ENCODE measurements at places on chromosomes 7 and 10.
A peak's percentile ranks its signal among the peaks of the same experiment; 100 is the strongest.

DNA sequence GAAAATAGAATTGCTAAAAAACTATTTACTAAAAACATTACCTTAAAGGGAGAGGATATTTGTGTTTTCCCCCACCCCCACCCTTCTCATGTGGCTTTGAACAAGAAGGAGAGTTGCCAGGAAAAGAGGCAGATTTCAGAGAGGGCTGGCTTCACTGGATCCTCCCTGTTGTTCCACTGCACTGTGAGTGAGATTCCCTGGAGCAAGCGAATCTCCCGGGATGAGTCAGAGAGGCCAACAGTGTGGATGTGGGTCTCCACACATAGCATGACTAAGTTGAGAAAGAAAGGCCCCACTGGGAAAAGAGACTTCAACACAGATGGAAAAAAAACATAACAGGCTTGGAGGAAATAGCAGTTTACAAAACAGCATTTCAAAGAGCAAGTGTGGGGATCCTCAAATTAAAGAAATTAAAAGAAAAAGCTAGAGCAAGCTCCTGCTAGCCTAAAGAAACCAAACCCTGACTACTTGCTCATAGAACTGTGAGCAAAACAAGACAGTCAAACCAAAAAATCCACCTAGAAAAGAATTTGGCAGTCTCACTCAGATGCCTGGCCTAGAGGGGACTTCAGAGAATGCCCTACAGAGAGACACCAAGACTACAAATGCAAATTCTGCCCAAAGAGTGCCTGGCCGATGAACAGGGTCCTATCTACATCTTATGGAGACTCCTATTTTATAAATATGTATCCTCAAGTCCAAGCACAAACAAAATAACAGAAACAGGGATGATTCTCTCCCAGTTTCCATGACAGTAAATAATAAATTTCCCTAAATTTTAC lies 3.4 kb downstream of the CAV1 start:
- no peak for DNase-seq

- DNase-seq, result no peak
Observed at GRCh38 chr7:130595986-130596385, 72.6 kb downstream of the COPG2 start.

GRCh38 chr7:151245360-151246101 lies 3.0 kb downstream of the SMARCD3 start:
- peak; percentile 59 for DNase-seq

- DNase-seq, result no peak
Observed at GRCh38 chr7:90719155-90719554, 123.0 kb downstream of the CDK14 start.

DNA sequence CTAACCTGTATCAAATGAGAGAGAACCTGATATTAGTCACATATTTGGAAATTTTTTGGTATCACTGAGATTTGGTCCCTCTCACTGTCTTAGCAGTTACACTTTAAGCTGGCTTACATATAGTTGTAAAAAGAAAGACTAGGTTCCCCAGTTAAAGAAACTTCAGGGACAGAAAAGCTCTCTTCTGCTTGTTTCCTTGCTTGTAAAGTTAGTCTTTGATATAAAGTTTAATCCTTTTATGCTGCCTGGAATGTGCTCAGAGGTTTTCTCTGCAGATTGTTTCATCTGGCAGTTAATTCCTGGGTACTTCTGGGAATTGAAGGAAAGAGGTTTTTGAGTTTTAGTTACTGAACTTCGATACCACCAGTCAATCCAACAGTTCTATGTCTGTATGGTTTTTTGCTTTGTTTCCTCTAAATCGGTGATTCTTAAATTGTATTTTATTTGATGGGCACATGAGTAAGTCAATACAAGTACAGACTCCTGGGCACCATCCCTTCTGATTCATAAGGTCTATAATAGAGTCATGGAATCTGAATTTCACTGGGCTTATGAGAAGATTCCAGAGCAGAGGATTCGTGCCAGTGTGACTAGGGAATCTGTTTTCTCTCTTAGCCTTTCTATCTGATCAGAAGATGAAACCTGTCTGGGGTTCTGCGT lies 1080.9 kb upstream of the C7orf33 start:
- DNase-seq, result no peak

DNA sequence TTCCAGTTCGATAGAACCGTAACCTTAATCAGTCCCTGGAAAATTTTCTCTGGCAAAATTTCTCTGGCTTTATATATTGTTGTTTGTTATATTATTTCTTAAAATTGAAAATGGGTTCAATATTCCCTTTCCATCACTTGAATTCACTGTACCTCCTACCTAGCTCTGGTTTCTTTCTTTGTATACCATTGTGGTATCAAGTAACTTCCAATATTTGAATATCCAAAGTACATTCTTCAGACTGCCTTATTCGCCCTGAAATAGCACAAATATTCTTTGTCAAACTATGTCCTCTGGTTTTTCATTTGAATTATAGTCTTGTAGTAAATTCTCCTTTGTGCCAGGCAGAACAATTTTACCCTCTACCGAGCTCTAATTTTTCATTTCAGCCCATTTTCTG lies 541.6 kb downstream of the REEP3 start:
- DNase-seq, result no peak

DNA sequence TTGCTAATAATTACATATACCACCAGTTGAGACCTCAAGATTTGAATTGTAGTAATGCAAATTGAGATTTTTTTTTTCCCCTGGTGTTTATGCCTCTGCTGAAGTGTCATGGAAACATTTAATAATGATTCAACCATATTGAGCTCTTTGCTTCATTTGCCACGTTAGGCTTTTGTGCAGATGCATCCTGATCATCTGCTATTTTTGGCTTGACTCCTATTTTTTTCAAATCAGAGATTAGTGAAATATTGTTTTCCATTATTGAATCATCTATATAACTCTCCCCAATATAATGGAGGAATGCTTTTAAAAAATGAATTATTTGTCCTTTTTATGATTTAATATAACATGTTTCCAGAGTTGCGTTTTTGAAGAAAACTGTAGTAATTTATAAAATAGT lies 115.1 kb downstream of the SRI start:
- DNase-seq, result no peak

DNA sequence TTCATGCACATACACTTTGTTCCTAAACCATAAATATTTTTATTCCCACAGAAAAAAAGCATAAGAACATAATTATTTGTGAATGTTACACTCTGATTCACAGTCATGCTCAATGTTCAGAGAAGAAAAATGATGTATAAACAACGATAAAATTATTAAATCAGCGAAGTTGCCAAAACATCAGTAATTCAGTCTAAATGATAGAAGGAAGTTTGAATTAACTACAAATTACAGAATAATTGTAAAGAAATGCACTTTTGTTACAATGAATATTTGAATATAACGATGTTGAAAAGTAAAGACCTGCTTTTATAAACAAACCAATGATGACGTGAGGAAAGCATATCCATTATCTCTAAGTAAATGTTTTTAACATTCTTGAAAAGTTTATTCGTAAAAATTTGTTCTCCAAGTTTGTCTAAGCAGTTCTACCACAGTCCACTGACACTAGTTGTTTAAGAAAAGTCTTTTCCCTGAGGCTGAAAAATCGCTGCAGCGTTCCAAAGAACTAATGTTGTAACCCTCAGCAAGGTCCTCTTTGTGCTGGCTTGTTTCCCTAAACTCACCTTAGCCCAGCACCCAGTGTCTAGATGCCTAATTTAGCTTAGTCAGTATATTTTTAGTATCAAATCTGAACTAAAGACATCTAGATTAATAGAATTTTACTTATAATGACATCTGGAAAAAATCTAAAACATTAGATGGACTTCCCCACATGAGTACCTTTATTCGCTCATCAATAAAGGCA lies 30.4 kb downstream of the TSPAN12 start:
- no peak for DNase-seq

DNA sequence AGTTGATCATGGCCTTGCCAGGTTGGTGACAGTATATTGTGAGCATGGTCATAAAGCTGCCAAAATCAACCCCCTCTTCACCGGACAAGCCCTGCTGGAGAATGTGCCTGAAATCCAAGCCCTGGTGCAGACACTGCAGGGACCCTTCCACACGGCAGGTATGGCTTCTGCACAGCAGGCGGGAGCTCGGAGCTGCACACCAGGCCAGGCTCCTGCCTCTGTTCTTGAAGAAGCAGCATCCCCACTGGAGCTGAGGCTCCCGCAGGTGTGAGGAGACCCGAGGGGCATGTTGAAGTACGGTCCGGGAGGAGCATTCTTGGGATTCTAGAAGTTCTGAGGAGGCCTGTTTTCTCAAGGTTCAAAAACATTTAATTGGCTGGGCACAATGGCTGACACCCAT lies 12.7 kb downstream of the DHTKD1 start:
- DNase-seq, result no peak

DNA sequence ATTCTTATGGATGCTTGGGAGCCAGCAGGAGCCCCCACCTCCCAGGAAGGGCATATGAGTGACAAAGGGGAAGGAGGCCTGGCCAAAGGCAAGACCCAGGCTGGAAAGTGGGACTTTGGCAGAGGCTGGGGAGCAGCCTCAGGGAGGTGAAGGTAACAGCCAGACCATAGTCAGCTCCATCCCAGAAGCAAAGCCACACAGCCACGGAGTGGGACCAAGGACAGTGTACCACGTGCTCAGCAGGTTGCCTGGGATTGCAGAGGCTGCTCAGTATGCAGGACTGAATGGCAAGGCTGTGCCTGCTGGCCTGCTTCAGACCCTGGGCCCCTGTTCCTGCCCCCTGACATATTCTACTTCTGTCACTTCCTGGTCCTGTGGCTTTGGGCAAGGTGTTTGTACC lies 17.6 kb upstream of the GPR26 start:
- no peak for DNase-seq

DNA sequence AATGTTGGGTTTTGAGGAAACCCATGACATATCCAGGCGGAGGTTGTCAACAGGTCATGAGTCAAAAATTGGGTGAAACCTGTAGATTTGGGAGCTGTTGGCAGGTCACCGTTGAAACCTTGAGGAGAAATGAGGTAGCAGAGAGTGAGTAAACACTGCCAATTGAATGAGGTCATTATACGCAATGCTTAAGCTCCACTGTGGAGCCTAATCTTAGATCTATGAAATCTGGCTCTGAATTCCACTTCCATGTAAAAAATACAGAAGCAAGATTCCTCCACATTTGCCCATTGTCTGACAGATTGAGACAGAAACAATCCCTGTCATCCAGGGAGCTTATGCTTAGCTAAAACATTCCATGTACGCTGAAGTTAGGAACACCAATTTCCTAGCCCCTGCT lies 76.0 kb upstream of the IL6 start:
- no peak for DNase-seq

- peak; percentile 11 for DNase-seq
Observed at GRCh38 chr10:100184426-100184825, 1.4 kb downstream of the ERLIN1 start.

- DNase-seq, result no peak
Observed at GRCh38 chr10:77289027-77289501, 348.5 kb downstream of the KCNMA1 start.

DNA sequence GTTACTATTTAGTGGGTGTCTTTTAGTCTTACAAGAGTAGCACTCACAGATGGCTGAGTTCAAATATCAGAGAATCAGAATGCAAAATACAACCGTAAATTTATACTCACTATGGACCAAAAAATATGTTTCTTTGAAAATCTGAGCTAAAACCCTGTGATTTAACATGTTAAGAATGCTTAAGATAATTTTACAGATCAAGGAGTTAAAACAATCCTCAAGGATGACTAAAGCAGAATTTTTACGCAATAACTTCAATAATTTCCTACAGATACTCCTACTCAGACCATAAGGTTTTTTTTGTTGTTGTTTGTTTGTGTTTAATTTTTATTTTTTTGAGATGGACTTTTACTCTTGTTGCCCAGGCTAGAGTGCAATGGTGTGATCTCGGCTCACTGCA lies 47.9 kb upstream of the CCDC6 start:
- DNase-seq, result no peak

- DNase-seq, result peak; percentile 81
Observed at GRCh38 chr7:41103331-41103730, 599.6 kb downstream of the INHBA start.

GRCh38 chr10:49562893-49563292 lies 24.0 kb upstream of the ERCC6 start:
- no peak for DNase-seq

- no peak for DNase-seq
Observed at GRCh38 chr7:11714676-11715075, 117.3 kb downstream of the THSD7A start.

- DNase-seq, result peak; percentile 36
Observed at GRCh38 chr7:94149789-94150545, 145.8 kb upstream of the BET1 start.

GRCh38 chr7:3437467-3437866 lies 136.4 kb downstream of the SDK1 start:
- no peak for DNase-seq

GRCh38 chr7:1848013-1848640 lies 178.1 kb downstream of the ELFN1 start:
- no peak for DNase-seq

DNA sequence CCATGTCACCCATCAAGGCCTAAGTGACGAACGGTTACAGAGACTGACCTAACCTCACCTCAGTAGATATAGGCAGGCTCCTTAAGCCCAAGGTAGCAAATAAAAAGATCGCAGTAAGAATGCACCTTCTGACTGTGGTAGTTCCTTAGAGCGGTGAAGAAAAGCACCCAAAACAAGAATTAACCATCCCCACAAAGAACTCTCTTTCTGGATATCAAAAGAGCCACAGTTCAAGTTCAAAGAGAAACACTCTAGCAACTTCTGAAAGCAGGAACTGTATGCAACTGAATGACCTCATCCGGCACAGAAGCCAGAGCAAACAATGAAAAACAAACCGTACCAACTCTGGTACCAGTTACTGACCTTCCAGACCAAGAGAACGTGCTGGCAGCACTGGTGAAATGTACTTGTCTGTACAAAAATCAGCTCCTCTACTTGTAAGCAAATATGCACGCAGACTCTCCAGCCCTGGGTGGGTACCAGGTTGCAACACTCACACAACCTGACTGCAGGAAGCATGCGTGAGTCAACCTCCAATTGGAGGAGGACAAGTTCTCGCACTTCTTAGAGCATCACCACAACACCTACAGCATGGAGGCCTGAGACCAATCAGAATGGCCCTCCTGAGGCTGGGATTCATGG lies 202.7 kb downstream of the FAM107B start:
- peak; percentile 42 for DNase-seq

DNA sequence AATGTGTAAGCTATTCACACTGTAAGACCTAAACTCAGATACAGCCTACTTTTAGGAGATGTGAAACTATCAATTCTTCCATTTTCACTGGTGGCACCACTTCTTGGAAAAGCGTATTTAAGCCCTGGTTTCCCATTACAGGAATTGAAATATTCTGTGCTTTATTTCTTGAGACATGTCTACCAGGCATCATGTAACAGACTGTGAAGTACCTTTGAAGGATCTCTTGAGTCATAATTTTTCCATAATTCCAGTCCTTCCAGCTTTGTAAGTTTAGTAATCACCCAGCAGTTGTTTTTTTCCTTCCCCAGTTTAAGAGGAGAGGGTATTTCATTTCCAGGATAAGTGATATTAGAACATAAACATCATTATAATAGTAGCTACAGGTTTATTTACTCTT lies 186.0 kb upstream of the PRPS1L1 start:
- DNase-seq, result no peak

GRCh38 chr10:30373596-30374327 lies 24.7 kb upstream of the MTPAP start:
- no peak for DNase-seq

GRCh38 chr7:140767418-140767817 lies 70.9 kb downstream of the NDUFB2 start:
- DNase-seq, result no peak

GRCh38 chr10:43230101-43230908 lies 36.6 kb downstream of the RASGEF1A start:
- DNase-seq, result no peak

- DNase-seq, result no peak
Observed at GRCh38 chr7:19080093-19080492, 37.3 kb downstream of the TWIST1 start.
